ENCODE measurements at places on chromosomes 1 and 21.
A peak's percentile ranks its signal among the peaks of the same experiment; 100 is the strongest.

- DNase-seq: no peak
Observed at GRCh38 chr1:22387919-22388580, 63.6 kb upstream of the ZBTB40 start.

DNA sequence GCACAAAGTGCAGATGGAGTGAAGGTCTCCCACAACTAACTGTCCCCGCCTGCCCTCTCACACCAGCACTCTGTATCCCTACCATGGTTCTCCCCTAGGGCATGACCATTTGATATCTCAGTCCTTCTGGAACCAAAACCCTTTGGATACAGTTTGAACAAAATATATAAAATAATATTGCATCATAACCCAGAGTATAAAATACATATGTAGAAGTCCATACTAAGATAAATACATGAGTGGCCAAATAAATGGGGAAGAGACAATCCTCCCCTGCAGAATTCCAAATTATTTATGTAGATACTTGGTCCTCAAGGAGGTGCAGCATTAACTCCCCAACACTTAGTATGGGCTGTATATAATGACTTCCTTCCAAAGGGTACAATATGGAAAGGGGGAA lies 207.4 kb downstream of the RRAGC start:
- DNase-seq: no peak

- no peak for DNase-seq
Observed at GRCh38 chr1:152052606-152053005, 15.8 kb upstream of the S100A11 start.

DNA sequence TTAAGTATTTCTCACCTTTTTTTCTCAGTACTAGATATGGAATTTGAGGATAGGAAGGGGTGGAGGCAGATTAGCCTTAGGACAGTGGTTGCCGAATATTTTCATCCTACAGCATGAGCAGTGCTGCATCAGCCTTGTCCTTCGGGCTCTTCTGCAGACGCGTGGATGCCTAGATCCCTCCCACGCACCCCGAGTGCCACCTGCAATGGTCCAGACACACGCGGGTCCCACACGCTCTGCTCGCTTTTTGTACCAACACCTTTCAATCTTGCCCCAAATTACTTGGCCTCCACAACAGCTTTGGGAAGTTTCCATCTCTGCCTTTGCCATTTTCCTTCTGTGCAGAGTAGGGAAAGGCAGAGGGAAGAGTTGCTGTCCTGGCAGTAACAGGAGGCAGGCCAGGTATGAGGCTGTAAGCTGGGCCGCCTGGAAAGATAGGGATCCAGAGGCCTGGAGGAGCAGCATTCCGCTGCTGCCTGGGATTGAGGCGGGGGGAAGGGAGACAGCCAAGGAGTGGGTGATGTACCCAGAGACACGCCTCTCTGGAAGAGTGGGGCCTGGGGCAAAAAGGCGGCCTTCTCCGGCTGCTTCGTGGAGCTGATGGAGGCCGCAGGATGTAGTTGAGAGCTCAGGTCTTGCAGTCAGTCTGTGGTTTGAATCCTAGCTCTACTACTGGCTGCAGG lies 467.7 kb downstream of the KIF26B start:
- DNase-seq: no peak

DNA sequence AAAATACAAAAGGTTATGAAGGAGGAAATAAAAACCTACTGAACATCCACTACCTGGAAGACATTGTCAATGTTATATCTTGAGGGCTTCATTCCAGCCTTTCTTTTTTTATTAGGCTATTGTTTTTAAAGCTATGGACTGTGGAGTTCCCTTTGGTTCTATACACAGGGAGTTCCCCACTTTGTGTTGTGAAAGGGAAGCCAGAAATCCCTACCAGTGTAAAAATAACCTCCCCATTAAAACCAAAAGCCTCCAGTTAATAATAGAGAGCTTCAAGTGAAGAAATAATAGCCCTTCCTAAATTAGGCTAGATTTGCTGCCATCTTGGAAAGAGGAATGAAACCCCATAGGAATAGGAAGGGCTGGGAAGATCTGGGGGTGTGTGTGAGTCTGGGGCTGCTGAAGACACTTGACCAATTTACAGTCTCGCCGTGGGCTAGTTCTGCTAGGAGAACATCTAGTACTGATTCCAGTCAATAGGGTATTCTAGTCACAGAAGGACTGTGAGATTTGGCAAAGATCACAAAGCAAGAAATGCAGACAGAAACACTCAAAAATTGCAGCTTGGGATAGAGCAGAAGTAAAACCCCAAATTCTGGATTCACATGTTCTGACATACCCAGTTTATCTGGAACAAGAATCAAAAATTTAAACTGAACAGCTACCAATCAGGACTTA lies 32.4 kb upstream of the PTGFRN start:
- no peak for DNase-seq

- DNase-seq: no peak
Observed at GRCh38 chr1:181135815-181136737, 47.6 kb downstream of the IER5 start.

DNA sequence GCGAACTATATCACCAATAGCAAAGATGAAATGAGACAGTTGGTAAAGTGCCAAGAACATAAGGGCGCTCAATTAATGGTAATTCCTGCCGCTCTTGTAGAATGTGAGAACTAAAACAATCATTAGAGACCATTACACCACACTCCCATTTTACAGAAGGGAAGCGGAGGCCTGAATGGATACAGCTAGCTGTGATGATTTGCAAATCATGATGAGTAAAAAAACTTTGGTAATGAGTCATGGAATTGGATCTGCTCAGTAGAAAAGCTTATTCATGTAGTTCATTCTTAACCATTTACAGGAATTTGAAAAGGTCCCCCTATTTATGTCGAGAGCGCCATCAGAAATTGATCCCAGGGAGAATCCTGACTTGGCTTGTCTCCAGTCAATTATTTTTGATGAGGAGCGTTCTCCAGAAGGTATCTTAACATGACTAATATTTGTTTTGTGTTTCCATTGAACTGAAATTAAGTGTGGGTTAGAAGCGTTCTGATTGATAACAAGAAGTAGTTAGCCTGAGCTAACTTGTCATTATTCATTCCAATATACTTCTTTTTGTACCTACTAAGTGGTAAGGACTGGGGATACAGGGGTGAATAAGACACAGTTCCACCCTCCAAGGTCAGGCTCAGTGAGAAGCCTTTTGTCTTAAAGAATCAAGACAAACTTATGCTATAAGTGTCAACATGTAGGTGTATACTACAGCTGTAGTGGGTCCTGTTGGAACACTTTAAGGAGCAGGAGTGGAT lies 812 bp downstream of the TTC4 start:
- DNase-seq: no peak

GRCh38 chr1:186772228-186772627 lies 56.5 kb upstream of the PLA2G4A start:
- no peak for DNase-seq

DNA sequence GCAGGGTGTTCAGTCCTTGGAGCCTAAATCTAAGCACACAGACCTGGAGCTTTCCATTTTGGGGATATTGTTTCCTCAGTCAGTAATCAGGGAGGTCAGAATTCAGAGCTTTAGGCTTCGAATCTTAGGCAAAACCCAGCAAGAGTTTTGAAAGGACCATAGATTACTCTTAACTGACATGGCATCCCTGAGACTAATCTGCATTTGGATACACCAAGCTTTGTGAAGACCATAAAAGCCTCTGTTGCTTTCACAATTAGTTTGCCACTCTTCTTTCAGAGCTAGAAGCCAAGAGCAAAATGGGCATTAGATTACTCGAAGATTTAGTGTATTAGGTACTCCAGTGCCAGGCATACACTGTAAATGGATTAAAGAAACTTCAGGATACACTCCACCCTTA lies 131.8 kb upstream of the GREM2 start:
- no peak for DNase-seq

- DNase-seq: no peak
Observed at GRCh38 chr1:230191855-230192254, 124.8 kb downstream of the GALNT2 start.

DNA sequence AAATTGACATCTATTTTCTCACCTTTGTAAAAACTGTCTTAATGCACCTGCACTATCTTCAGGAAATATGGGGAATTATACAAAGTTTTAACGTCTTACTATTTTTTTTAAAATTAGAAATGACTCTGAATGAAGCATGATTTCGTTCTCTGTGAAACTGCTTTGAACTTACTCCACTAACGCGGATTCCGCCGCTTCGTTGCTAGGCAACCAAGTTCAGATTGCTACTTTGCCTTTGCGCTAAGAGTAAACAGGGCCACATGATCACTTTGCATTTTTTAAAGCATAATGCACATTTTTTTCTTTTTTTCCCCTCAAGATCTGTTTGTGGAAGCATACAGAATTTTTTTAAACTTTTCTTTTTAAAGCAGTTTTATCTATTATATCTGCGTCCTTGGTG lies 690.5 kb downstream of the BRINP3 start:
- no peak for DNase-seq

- peak; percentile 40 for DNase-seq
Observed at GRCh38 chr1:91402023-91402422, 2.6 kb downstream of the HFM1 start.

DNA sequence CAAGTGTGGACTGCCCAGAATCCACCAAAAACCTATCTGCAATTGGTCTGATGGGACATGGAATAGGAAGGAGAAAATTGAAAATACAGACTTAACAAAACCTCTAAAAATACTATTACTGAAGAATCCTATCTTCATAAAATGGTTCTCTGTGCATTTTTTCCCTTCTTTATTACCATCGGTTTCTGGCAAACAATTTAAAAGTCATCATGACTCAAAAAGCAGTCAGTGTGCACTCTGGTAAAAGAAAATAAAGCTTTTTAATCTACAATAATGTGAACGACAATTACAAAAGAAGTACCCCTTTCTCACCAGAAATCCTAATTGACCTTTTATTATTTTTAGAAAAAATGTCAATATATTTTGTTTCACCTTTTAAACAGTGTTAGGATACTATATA lies 186.3 kb downstream of the TPR start:
- DNase-seq: no peak

GRCh38 chr1:9004700-9005394 lies 21.4 kb downstream of the SLC2A7 start:
- no peak for DNase-seq

DNA sequence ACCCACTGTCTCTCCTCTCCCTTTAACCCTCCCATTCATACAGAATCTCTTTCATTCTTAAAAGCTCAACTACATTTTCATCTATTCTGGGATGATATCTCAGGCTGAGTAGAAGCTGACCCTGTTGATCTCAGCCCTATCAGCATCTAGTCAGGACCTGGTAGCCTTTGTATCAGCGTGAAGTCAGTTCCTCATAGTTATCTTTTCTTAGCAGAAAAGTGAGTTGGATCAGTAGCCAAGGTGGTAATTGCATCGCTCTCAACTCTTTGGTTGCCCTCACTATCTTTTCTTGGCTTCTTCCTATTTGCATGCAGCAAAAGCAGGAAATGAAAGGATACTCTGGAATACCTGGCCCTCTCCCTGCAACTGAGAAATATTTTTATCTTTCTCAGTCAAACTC lies 13.6 kb upstream of the GOLT1A start:
- DNase-seq: no peak

- no peak for DNase-seq
Observed at GRCh38 chr1:98898940-98899339, 105.7 kb downstream of the PLPPR5 start.

- DNase-seq: no peak
Observed at GRCh38 chr1:33260439-33260838, 4.1 kb downstream of the ZNF362 start.

- no peak for DNase-seq
Observed at GRCh38 chr1:67427465-67427864, 2.7 kb downstream of the SERBP1 start.

GRCh38 chr21:43965911-43966585 lies 46.1 kb upstream of the TRAPPC10 start:
- DNase-seq: no peak

- DNase-seq: no peak
Observed at GRCh38 chr1:152739841-152740240, 18.0 kb upstream of the KPRP start.

DNA sequence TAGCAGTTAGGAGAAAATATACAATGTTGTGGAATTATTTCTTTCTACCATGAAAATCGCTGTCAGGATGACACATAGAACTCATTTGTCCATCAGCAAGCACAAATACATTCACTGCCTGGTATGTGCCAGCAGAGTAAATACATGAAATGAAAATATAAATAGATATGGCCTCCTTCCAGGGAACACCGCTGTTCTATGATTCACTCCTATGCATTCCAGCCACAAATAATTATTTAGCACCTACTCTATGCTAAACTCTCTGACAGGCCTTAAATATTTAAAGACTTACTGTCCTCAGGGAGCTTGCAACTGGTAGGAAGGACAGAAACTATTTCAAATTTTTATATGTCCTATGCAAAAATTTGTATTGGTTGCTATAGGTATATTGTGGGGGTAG lies 975.0 kb upstream of the NCAM2 start:
- DNase-seq: no peak

DNA sequence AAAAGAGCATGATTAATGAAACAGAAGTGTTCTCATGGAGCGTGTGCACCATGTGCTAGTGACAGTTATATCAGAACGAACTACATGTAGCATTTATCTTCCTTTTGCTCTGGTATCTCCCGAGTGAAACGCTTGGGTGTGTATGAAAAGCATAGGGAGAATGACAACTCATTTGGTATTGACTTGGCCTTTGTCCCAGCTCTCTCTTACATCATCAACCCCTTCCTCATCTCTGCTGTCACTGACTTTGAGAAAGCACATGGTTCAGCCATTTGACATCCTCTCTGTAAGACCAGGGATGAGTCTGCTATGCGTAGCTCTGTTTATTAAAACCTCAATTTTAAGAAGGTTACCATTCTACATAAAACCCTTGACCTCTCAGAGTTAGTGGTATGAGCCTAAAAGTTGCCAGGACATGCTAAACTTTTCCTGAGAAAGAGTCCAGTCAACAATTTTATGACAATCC lies 201.0 kb downstream of the NRIP1 start:
- DNase-seq: no peak

- no peak for DNase-seq
Observed at GRCh38 chr1:239886266-239886665, 205.4 kb upstream of the FMN2 start.

GRCh38 chr1:58781541-58782177 lies 2.2 kb downstream of the JUN start:
- DNase-seq: no peak

- DNase-seq: no peak
Observed at GRCh38 chr1:183670169-183670568, 17.1 kb upstream of the APOBEC4 start.

DNA sequence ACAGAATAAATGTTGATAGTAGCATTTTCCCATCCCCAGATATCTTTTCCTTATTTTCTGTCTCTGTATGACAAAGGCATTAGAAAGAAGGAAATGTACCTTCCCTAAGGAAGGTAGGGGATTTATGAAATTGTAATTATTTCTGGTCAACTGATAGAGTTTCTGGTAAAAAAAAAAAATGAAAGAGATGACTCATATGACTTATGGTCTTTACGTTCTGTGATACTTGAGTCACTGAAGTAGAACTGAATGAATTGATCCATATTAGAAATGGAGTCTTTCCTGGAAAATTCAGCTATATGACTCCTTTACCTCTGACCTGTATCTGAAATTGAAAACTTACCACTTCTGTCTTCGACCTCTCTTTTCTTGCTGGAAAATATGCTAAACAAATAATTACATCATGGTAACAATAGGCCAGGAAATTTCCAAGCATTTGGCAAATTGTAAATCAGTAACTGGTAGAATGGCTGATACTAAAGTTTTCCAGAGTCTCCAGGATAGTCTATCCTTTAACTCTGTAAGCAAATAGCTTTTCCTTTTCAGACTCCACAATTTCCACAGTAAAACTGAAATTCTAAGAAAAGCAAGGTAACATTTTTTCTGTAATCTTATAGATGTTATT lies 364.3 kb upstream of the PTBP2 start:
- DNase-seq: no peak
